Stimulated activated CD4-positive, alpha-beta T cell treated with anti-CD3 and anti-CD28 coated beads, Interleukin-12 subunit alpha, Interleukin-12 subunit beta, amount 100 ng/mL, for 4 hours (primary cell): ENCODE measurements at places on chromosomes 2 and 18.

DNA sequence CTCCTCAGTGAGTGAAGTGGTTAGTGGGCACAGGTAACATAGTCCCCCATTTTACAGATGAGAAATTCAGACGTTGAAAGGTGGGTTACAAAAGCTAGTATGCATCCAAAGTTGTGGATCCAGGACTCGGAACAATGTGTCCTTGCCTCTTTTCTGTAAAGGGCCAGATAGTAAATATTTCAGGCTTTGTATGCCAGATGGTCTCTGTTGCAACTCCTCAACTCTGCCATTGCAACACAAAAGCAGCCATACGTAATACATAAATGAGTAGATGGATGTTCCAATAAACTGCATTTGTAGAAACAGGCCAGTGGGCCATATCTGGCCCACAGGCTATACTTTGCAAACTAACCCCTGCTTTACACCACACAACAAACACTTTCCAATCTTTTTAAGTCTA, 166.6 kb upstream of the PKDCC start:
- DNase-seq: no peak

DNA sequence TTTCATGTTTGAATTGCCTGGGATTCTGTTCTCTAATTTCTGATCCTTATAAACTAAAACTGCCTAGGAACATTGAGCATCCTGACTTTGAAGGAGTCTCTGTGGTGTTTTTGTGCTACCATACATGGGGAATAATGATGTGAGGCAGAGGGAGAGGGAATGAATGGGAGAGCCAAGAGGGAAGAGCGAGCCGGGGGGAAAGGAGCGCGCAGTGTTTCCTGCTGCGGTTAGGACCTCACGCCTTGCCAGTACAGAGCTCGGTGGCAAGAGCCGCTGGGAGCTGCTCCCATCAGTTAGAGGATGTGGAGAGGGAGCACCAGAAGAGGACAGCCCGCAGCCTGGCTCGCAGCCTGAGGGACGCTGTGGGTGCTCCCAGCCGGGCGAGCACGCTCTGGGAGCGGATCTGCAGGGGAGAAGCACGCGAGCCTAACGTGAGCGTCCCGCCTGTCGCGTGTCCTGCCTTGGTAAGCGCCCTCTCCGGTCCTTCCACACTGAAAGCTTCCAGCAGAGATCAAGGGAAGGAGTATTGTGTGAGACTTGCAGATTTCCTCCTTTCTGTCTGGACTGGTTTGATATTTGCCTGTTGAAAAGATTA, 114.7 kb downstream of the FAM210A start:
- DNase-seq: no peak

- DNase-seq: no peak
Measured at GRCh38 chr2:12032975-12033374, 286.5 kb downstream of the LPIN1 start.

DNA sequence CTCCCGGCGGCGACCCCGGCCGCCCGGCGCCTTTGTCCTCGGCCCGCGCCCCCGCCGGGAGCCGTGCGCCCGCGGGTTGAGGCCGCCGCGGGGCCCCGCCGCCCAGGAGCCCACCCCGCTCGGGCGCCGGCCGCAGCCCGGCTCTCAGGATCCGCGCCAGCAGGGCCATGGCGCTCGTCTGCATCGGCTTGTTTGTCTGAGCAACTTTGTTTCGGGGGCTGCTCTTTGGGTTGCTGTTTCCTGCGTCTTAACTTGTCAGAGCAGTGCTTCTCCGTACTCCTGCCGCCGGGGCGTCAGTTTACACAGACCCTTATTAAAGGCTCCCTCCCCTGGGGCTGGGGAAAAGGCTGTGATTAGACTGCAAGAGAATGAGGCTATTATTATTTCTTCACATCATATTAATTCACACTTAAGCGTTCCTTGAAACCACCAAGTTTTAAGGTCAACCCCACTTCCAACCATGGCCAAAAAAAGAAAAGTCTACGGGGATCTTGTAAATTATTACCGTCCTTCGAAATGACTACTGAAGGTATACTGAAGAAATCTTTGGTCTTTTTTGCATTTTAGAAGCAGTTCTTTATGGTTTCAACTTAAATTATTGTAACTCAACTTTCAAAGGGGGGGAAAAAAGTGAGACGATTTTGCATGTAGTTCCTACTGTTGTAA, at the start of gene CYP27C1:
CYP27C1 (minus strand) TSS at position 198 of the 666 bp plus-strand sequence; CDS start at position 169, 29 bp downstream.
- DNase-seq: no peak

DNA sequence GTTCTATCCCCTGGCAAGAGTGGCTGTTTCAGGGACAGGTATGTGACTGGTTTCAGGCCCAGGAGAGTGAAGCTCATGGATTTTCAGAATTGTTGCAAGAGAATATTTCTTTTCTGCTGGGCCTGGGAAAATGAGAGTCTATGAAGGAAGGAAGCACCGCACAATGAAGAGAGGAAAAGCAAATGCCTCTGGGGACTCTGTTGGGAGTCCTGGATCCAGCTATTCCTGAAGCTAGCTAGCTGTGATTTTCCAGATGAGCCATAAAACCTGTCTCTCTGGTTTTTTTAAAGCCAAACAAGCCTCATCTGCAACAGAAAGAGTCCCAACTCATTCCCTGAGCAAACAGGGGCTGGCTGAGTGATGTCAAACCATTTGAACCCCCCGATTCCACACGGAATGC, 53.7 kb downstream of the CRACDL start:
- DNase-seq: no peak

- DNase-seq: peak; percentile 42
Measured at GRCh38 chr18:13265008-13265910, 46.7 kb downstream of the LDLRAD4 start.

DNA sequence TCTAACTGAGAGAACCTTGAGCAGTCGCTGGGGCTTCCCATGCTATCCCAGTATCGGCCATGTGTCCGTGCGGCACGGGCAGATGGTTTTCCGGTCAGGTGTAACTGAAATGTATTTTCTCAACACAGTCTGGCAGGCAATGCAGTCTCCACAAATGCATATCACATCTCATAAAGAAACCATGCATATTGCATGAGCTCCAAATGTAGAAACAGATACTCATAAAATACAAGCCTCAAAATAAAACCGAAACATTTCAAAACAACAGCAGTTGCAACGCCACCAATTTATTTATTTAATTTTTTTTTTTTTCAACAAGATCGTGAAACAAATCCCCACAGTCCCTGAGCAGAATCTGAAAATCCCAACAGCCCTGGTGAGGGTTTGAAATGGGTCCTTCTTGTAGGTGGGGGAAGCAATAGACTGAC, 299.4 kb downstream of the LPIN1 start:
- DNase-seq: no peak

DNA sequence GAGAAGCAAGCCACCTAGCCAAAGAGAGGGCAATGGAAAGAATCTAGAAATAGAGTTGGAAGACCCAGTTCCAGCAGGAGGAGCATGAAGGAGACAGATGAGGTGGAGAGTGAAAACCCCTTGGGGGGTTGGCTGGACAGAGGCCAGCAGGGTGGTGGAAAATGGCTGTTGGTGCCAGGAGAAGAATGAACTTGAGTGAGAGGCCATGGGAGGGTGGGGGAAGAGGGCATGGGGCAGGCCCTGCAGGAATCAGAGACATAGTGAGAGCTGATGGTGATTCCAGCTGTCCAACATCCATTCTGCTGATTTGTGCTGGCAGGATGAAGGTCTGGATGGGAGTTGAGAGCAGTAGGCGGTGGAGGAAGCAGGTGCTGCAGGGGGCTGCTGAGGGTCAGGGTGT, 108.0 kb upstream of the TNP1 start:
- DNase-seq: no peak

GRCh38 chr2:12455661-12456060, 261.1 kb upstream of the TRIB2 start:
- no peak for DNase-seq

DNA sequence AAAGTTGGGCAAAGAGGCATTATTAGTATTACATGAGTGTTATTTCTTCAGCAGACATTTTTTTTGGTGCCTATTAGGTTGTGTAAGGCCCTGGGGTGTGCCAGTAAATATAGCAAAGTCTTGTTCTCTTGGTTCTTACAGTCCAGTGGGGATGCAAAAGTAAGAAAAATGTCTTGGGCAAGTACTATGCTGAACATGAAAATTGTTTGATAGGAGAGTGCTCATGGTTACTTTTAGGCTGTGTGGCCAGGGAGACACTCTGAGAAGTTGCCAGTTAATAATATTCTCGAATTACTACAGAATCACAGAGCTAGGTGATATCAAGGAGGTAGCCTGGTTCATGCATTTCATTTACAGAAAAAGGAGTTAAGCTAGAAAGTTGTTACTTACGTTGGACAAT, 1.9 kb downstream of the AGFG1 start:
- no peak for DNase-seq

DNA sequence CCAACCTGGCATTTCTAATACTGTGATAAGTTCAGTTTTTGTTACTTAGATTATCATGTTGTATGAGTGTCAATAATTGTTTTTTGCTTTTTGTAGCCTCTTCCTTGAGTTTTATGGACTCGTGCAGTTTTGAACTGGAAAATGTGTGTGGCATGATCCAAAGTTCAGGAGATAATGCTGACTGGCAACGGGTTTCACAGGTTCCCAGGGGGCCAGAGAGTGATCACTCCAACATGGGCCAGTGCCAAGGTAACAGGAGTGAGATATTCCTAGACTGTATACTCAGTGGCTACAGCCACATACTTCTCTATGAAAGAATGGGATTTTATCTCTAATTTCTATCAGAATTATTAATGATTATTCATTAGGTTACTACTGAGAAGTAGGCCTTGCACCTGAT, 18.2 kb downstream of the MEP1B start:
- DNase-seq: no peak

GRCh38 chr2:169540146-169540545, 30.6 kb downstream of the KLHL41 start:
- DNase-seq: no peak

DNA sequence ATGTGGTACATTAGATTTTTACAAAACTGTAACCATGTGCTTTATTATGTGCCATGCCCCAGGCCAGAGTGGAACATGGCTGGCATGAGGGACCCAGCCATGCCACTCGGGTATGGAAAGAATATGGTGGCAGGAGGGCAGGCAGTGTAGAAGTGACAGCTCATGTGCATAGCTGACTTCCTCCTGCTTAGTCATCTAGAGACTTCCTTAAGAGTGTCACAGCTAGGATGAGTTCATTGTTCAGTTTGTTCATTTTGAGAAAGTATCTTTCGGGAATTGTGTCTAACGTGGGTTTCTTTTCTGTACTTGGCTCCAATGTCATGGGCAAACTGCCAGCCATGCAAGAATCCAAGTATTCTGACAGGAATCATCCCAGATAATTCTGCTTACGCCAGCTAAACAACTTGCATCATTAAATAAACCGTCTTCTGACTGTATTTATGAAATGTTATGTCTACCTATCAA, 94.3 kb upstream of the ITGB6 start:
- peak; percentile 18 for DNase-seq

DNA sequence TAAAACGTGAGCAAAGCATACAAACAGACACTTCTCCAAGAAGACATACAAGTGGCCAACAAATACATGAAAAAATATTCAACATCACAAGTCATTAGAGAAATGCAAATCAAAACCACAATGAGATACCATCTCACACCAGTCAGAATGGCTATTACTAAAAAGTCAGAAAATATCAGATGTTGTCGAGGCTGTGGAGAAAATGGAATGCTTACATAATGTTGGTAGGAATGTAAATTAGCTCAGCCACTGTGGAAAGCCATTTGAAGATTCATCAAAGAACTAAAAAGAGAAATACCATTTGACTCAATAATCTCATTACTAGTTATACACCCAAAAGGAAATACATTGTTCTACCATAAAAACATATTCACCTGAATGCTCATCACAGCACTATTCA, 825.7 kb downstream of the SUCLG1 start:
- no peak for DNase-seq

DNA sequence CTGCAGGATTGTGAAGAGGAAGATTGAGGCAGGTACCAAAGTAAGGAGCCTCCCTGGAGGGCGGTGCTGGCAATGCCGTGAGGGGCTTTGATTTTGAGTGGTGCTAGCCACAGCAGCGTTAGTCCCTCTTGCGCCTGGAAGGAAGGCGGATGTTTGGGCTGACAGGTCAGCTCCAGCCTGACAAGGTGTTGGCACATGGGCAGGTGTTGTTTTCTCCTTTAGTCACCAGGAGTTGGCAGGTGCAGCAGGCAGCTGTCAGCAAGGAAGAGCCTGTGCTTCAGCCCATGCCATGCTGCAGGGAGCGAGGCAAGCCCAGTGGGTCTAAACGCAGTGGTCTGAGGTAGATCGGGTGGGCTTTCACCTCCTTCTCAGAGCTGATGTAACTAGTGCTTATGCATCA, 8.5 kb downstream of the SEC11C start:
- no peak for DNase-seq

DNA sequence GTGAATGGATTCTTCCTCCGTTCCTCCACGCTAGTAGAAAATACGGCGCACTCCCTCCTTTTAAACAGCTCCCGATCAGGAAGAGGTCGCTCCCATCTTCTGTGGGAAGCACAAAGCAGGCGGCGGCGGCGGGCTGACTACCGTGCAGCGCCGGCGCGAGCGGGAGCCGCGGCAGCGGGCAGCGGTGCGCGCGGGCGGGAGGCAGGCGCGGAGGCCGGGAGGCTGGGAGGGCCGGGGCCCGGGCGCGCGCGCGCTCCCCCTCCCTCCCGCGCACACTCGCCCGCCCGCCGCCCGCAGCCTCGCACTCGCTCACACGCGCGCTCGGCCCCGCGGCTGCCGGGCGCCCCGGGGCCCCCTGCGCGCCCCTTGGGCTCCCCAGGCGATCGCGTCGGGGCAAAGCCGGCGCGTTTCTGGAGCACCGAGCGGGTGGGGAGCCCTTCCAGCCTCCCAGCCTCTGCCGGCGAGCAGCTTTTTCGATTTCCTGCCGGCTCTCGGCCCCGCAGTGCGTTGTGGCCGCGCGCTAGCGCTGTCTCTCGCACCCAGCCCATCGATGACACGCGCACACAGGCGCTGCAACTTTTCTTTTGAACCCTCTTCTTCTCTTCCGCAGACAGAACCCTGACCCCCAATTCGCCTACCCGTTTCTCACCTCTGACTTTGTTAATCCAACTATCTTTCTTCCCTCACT, at the start of gene SLC8A1:
SLC8A1 (minus strand) TSS at position 173 of the 688 bp plus-strand sequence.
- DNase-seq: no peak

GRCh38 chr2:134564549-134564948, 154.3 kb downstream of the TMEM163 start:
- no peak for DNase-seq

- no peak for DNase-seq
Measured at GRCh38 chr2:12649602-12650400, 66.9 kb upstream of the TRIB2 start.

- no peak for DNase-seq
Measured at GRCh38 chr2:47607005-47607679, 175.8 kb upstream of the MSH6 start.

DNA sequence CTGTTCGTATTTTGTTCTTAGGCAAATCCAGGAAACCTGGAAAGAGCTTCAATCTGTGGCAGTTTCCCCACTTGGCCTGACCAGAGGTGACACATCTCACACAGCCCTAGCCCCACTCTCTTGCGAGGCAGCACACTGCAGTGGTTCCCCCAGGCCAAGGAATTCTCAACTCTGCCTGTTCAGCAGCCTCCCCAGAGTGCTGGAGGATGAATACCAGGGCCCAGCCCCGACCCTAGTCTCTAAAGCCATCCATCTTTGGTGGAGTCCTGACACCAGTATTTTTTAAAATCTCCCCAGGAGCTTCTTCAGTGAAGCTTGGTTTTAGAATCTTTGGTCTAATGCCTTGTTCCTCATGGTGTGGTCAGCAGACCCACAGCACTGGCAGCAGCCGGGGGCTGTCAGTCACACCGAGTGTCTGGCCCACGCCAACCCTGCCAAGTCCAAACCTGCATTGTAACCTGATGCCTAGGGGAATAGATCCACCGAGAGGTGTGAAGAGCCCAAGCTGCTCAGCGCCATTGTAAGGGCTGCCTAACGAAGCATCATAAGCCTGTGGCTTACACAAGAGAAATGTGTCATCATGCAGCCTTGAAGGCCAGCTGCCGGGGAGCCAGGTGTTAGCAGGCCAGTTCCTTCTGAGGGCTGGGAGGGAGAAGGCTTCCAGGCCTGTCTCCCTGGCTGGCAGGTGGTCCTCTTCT, 428.7 kb upstream of the ID2 start:
- DNase-seq: no peak
